ENCODE measurements at places on chromosomes 11 and 22. TPM values are rescaled to one million over a fixed set of nuclear protein-coding genes. Genes with fewer than 3 reads are reported as not detected.
A peak's percentile ranks its signal among the peaks of the same experiment; 100 is the strongest.

DNA sequence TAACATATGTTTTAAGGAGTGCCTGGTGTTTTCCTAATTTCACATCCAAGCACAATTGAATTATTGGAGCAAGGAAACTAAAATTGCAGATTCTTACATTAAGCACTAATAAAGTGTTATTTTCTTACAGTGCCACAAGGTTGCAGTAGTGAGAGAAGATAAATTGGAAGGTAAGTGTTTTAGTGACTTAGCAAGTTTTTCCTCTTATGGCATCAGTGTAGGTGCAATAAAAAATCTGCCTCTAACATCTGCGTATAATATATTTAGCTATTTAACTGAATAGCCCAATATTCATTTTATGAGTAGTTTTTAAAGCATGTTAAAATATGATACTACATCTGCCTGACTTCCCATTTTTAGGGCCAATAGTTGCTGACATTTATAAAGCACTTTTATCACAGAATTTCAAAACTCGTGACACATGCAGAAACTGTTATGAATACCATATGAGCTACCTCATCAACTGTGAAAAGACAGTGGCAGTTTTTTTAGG lies 19.0 kb downstream of the POLD3 start:
- no peak for DNase-seq

DNA sequence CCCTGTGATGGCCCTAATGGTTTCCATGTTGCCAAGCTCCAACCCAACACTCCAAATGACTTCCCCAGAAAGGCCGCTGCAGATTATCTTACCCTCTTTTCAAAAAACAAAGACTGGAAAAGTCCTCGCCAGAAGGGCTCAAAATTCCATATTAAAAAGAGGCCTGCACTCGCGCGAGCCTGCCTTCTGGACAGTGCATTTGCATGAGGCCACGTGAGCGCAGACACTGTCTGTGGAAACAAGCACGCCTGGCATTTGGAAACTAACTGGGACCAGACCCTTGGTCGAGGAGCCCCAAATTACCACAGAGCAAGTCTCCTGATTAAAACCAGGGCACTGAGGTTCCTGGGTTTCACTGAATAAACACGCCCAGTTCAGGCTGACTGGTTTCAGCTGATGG lies 42.9 kb downstream of the ABTB2 start:
- DNase-seq: no peak

GRCh38 chr22:29704528-29705285 lies 15.1 kb upstream of the CABP7 start:
- peak; percentile 46 for DNase-seq

GRCh38 chr11:111448831-111449557 lies 63.2 kb downstream of the BTG4 start:
- DNase-seq: no peak

DNA sequence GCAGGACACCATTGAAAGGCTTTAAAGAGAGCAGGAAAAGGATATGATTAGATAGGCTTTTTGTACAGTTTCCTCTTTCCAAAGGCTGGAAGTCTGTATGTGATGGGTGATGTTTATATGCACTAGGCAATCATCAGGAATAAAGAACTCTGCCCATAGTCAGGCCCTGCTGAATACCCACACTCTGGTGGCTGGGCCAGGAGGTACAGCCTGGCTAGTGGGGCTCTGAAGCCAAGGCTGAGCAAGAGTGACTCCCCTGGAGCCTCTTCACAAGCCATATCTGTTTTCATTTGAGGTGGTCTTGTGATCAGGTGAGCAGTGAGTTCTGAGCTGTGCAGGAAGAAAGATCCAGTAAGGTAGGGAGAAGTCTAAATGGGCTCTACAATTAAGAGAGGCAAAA lies 539.9 kb upstream of the CCDC90B start:
- DNase-seq: no peak

GRCh38 chr11:122138744-122139594 lies 23.0 kb upstream of the BLID start:
- DNase-seq: no peak

DNA sequence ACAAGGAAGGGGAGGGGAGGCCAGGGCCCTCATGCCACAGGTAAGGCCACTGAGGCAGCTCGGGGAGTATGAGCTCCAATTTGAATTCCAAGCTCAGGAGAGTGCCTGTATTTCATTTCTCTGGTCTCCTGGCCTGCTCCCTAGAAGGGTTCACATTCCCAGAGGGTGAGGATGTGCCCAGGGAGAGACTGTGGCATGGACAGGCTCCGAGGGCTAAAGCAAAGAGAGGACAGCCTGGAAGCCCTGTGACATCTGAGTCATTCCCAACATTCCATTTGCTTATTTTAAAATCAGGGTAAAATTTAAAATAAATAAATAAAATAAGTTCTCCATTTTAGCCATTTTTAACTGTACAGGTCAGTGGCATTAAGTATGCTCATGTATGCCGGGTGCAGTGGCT lies 18.6 kb upstream of the FOLR1 start:
- no peak for DNase-seq

GRCh38 chr11:79342686-79343085 lies 98.1 kb downstream of the TENM4 start:
- peak; percentile 40 for DNase-seq

- no peak for DNase-seq
These were observed 12.3 kb downstream of the NARS2 start for GRCh38 chr11:78562398-78562797.

GRCh38 chr22:35023692-35024363 lies 42.1 kb upstream of the ISX start:
- DNase-seq: peak; percentile 71

- DNase-seq: no peak
These were observed 154.2 kb downstream of the MPPED1 start for GRCh38 chr22:43566021-43566420.

DNA sequence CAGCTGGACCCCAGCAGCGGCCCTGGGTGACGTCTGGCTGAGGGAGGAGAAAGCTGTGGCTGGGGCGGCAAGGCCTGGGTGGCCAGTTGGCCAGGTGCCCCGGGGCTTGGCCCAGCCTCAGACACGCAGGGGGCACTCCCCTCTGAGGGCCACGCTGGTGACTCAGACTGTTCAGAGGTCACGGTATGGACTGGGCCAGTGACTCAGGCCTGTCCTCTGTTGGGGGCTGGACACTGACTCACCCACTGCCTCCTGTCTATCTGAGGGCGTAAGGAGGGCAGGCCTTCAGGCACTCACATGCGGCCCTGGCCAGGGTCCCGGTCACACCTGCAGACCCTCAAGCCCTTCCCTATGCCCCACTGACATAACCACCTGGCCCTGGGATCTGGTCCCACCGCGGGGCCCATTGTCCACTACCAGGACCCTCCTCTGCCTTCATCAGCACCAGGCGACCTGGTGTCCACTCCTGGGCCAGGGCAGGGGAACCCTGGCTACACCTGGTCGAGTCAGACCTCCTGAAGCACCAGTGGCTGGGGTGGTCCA lies 3.7 kb upstream of the MUC5AC start:
- DNase-seq: peak; percentile 84

DNA sequence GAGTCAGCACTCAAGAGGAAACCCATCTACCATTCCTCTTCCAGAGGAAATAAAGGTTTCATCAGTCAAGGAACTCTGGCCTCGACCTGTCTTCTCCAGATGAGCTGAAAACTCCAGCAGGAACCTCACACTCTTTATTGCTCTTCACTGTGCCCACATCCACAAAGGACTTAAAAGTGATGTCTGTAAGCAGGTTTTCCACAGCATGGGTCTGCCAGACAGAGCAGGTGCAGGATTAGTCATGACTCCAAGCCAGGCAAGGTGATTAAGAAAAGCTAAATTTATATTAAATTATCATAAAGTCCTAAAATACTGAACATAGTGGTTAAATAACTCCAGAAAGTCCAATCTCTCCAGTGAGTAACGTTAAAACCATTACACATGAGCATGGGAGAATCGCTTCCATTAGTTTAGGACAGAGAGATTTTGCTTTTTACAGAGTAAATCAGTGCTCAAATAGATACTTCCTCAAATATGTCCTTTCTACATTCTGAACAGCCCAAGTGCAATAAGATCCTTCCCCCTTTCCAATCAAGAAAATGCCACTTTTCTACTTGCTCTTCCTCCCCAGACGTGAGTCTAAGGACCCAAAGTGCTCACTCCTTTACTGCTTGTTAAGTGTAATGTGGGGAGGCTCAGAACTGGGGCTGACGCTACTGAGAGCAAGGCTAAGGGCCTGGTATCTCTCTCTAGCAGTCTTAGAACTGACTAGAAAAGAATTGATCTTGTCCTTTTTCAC lies 10.7 kb upstream of the CKAP5 start:
- DNase-seq: no peak

DNA sequence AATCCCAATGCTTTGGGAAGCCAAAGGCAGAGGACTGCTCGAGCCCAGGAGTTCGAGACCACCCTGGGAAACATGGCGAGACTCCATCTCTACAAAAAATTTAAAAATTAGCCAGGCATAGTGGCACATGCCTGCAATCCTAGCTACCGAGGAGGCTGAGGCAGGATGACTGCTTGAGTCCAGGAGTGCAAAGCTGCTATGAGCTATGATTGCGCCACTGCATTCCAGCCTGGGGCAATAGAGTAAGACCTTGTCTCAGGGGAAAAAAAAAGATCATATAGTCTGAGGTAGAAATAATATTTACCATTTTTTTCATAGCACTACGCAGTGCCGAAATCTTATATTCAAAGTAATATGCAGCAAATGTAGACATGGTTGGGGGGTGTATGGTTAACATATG lies 47.8 kb downstream of the MRTFA start:
- DNase-seq: no peak

GRCh38 chr22:27793576-27793975 lies 8.0 kb downstream of the MN1 start:
- no peak for DNase-seq

- no peak for DNase-seq
These were observed 12.7 kb downstream of the RASD2 start for GRCh38 chr22:35553341-35553740.

DNA sequence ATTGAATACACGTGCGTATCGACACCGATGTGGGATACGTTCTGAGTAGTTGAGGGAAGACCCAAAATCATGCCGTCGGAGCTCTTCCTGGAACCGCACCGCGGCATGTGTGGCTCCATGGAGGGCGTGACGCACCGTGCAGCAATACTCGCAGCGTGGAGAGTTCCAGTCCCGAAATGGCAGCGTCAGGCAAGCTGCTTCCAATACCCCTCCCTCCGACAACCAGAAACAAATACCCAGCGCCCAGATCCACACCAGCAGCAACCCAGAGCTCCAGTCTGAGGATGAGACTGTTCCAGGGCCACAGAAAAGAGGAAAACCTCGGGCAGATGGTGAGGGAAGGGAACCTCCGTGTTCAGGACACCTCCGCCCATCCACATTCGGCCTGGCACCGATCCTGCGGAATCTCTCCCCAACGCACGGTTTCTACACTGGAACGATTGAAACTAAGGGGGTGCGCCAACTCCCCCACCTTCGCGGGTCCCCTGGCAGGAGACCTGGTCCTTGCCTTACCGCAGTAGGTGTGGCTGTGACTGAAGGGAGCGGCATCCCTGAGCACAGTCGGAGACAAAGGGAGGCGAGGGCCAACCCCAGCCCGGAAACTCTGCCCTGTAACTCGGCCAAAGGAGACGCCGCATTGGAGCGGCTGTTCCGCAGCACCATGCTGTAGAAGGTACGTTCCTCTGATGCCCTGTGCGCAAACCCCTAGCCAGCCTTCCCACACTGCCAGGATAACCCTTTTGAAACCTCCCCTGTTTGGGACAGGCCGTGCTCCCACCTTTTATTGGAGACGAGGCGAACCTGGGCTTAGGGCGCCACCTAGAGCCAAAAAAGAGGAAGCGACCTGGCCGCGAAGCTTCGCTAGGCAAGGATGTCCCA lies 28.2 kb downstream of the DBX1 start:
- peak; percentile 68 for DNase-seq

DNA sequence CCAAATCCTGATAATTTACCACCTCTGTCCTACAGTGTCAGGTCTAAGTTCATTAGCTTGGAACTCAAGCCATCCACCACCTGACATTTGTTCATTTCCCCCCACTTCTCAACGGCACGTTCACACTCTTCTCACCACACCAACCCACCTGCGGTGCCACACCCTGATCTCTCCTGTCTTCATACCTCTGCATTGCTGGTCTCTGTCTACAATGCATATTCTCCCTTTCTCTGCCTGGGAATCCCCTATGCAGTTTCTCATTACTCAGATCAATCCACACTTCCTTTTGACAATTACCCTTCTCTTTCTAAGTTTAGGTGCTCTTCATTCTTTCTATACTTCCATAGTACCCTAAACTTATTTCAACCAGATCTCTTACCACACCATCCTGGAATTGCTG lies 20.4 kb upstream of the EMSY start:
- no peak for DNase-seq

GRCh38 chr11:1303126-1303821 lies 6.2 kb downstream of the TOLLIP start:
- peak; percentile 57 for DNase-seq

DNA sequence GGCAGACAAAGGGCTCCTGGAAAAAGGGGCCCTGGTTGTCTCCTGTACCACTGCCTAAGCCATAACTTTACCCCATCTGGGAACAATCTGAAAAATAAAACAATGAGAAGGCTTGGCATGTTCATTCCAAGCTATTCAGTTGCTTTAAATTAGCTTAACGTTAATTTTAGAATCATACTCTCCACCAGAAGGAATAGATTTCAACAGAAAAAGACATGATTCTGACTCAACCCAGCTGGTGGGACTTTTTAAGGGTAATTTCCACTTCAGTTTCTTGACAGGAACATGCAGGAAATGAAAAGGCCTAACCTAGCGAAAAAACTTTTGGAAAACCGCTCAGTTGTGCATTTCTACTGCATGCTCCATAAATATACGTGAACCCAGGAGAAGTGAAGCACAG lies 7.9 kb downstream of the SF3A1 start:
- DNase-seq: no peak

DNA sequence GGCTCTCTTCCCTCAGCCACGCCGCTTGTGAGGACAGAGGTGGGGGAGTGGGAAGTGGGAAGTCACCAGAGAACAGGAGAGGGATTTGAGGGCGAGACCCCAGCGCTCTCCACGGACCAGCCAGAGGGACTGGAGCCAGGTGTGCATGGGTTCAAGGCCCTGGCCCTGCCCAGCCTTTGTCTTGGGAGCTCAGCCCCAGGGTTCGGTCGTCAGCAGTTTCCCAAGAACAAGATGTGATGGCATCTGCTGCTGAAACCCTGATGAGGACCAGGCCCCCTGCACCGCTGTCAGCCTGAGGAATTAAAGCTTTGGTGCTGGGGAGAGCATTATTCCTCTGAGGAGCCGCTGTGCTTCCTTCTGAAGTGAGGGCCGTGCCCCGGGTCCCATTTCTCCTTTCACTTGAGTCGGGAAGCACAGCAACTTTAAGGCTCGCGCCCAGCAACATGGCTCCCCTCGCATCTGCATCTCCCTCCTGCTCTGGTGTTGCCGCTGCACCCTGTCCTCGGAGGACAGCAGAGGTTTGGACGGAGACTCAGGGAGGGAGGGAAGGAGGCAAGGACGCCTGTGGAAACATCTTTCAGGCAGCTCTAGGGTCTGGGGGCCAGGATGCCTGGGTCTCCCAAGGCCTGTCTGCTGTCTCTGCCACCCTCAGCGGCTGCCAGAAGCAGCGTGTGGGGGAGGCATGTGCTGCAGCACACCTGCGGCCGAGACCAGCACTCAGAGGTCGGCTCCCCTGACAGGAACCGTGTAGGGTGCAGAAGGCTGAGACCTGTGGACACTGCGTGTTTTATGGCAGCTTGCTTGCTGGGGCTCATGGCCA lies 3.8 kb downstream of the IFITM5 start:
- DNase-seq: no peak

- DNase-seq: no peak
These were observed 118.5 kb upstream of the TIMP3 start for GRCh38 chr22:32682990-32683389.

OR51B4 gene
- total RNA-seq: not detected

F2 gene
- not detected for total RNA-seq

PNPLA5 gene
- not detected for total RNA-seq

FGF3 gene
- total RNA-seq: not detected

SCGB1D2 gene
- total RNA-seq: not detected
